ENCODE measurements at places on chromosomes 4 and X. TPM values are rescaled to one million over a fixed set of nuclear protein-coding genes. Genes with fewer than 3 reads are reported as not detected.

Gene UGT2A1
- 0.34 TPM for total RNA-seq

Gene PGAM4
- total RNA-seq = not detected

Gene MSX1
- total RNA-seq = 0.62 TPM

Gene EPHA5
- 0.09 TPM for total RNA-seq

Gene PAK3
- 4.8 TPM for total RNA-seq

Gene STBD1
- total RNA-seq = 2.0 TPM

GRCh38 chr4:87326460-87326859 is 3.8 kb upstream of the HSD17B13 start:
- no peak overlapping the region for H3K27ac ChIP-seq
- no peak for DNase-seq
- H3K4me1 ChIP-seq = no peaks in the 10 kb centered on the region
- no peaks in the 10 kb centered on the region for H3K27me3 ChIP-seq
- H3K4me3 ChIP-seq = no peak overlapping the region

DNA sequence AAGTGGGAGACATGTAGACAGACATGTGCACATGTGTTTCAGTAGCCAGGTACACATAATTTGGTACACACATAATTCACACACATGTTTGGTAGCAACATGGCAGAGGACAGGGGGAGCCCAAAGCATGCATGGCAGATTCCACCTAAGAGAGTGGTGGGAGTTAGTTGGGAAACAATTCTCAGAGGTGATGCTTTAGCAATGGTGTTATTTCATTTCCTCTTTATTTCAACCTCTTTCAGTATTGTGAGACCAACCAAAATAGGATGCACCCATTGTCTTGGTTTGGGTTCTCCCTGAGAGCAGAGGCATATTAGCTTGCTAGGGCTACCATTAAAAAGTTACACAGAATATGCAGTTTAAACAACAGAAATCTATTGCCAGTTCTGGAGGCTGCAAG is 92.2 kb upstream of the ANXA3 start:
- peaks cover 30% of the 10 kb centered on the region for H3K36me3 ChIP-seq
- no peaks in the 10 kb centered on the region for H3K27me3 ChIP-seq
- no peak overlapping the region for H3K27ac ChIP-seq
- no peaks in the 10 kb centered on the region for H3K4me1 ChIP-seq

- peaks cover 15% of the 10 kb centered on the region for H3K4me1 ChIP-seq
- H3K36me3 ChIP-seq = no peaks in the 10 kb centered on the region
- H3K27ac ChIP-seq = no peak overlapping the region
- no peak for DNase-seq
- no peak overlapping the region for H3K4me3 ChIP-seq
These were observed 68.5 kb downstream of the SPINK2 start for GRCh38 chr4:56752985-56753384.

- H3K27ac ChIP-seq = no peak overlapping the region
- DNase-seq = no peak
These were observed 139.8 kb downstream of the PALLD start for GRCh38 chr4:168636506-168637196.

- no peak overlapping the region for H3K27ac ChIP-seq
- H3K36me3 ChIP-seq = peaks cover 17% of the 10 kb centered on the region
- H3K27me3 ChIP-seq = peaks cover 8% of the 10 kb centered on the region
- DNase-seq = no peak
- H3K4me1 ChIP-seq = peaks cover 4% of the 10 kb centered on the region
These were observed 113.2 kb downstream of the CRLF2 start for GRCh38 chrX:1099146-1099770.

- no peaks in the 10 kb centered on the region for H3K27me3 ChIP-seq
- H3K27ac ChIP-seq = no peak overlapping the region
- no peak for DNase-seq
- no peak overlapping the region for H3K4me3 ChIP-seq
- H3K4me1 ChIP-seq = peaks cover 3% of the 10 kb centered on the region
- no peaks in the 10 kb centered on the region for H3K36me3 ChIP-seq
These were observed 756.9 kb downstream of the FAT4 start for GRCh38 chr4:126071346-126072333.

GRCh38 chr4:99052902-99053301 is 35.7 kb downstream of the ADH5 start:
- peaks cover 74% of the 10 kb centered on the region for H3K36me3 ChIP-seq
- no peaks in the 10 kb centered on the region for H3K27me3 ChIP-seq
- DNase-seq = no peak
- no peak overlapping the region for H3K4me3 ChIP-seq
- no peak overlapping the region for H3K27ac ChIP-seq
- peaks cover 14% of the 10 kb centered on the region for H3K4me1 ChIP-seq

DNA sequence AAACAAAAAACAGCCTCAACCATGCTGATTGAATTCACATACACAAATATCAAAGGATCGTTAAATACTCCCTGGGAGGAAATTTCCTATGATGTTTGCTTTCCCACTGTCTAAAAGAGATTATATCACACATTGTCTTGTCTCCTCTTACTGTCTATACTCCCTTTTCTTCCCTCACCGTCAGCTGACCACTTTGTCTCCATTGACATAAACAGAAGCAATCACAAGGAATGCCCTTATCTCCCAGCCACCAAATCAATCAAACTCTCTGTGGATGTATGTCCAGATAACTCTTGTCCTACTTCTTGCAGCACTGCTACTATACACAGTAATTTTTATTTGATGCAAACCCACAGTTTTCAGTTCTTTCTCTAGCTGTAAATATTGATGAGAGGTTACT is 12.2 kb upstream of the NUDT9 start:
- no peak overlapping the region for H3K27ac ChIP-seq
- H3K4me3 ChIP-seq = no peak overlapping the region
- no peaks in the 10 kb centered on the region for H3K36me3 ChIP-seq
- peaks cover 22% of the 10 kb centered on the region for H3K4me1 ChIP-seq
- no peaks in the 10 kb centered on the region for H3K27me3 ChIP-seq

DNA sequence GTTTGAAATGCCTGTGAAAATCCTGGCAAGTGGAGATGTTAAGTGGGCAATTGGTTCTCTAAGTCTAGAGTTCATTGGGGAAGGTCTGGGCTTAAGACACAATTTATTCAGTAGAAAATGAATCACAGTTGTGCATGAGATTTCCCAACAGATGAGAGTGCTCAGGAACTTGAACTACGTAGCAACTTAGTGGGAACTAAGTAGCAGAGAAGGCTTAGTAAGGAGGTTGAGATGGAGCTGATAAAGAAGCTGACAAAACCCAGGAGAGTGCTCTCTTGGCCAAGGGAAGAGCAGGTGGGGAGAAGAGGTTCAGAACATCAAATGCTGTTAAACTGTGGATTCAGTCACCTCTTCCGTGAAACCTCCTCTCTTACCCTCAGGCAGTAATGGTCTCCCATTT is 33.0 kb downstream of the AFF1 start:
- H3K4me1 ChIP-seq = peaks cover 31% of the 10 kb centered on the region
- no peak overlapping the region for H3K27ac ChIP-seq
- no peaks in the 10 kb centered on the region for H3K27me3 ChIP-seq
- H3K4me3 ChIP-seq = no peak overlapping the region
- no peaks in the 10 kb centered on the region for H3K36me3 ChIP-seq

- H3K4me3 ChIP-seq = no peak overlapping the region
- H3K27ac ChIP-seq = no peak overlapping the region
- no peaks in the 10 kb centered on the region for H3K36me3 ChIP-seq
- H3K4me1 ChIP-seq = peaks cover 14% of the 10 kb centered on the region
- DNase-seq = no peak
- H3K27me3 ChIP-seq = no peaks in the 10 kb centered on the region
These were observed 2082.8 kb upstream of the TENM3 start for GRCh38 chr4:180160195-180160983.
